ENCODE measurements at places on chromosomes 3 and 15. TPM values are rescaled to one million over a fixed set of nuclear protein-coding genes. Genes with fewer than 3 reads are reported as not detected.

- no peak for DNase-seq
Measured at GRCh38 chr15:63065262-63066221, 23.0 kb downstream of the TPM1 start.

- DNase-seq: no peak
Measured at GRCh38 chr3:67614195-67614594, 40.2 kb downstream of the SUCLG2 start.

- peak; percentile 66 for DNase-seq
Measured at GRCh38 chr15:52677593-52678467, 1.4 kb downstream of the ATOSA start.

DNA sequence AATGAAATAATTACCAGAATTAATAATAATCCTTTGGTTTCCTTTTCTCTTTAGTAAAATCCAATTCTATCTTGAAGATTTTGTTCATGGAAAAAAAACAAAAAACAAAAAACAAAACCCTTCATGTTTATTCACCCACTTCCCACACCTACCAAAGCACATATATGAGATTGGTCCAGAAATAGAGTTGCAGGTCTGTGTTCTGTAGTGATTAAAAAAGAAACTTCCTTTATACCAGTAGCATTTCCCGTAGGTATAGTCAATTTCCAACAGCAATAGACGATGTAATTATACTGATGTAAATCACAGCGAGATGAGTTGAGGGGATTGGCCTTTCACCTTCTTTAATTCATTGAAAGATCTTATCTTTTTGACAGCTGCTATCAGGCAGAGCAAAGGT is 194.6 kb downstream of the SOX2 start:
- DNase-seq: no peak

DNA sequence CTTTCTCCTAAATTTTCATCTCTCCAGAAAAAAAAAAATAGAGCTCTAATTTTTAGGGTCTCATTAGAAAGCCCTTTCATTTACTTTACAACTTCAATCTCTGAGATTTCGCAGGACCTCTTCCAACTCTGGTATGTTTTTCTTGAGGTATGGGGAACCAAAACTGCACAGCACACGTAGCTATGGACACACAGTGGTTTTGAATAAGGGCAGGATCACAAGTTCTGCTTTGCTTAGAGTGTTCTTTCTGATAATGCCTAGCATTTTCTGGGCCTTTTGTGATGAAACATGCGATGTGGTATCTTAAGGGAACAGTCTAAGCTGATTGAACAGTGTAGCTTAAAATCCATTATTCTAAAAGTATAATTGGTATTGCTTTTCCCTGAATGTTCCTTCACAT is 25.3 kb downstream of the ZNF592 start:
- no peak for DNase-seq

DNA sequence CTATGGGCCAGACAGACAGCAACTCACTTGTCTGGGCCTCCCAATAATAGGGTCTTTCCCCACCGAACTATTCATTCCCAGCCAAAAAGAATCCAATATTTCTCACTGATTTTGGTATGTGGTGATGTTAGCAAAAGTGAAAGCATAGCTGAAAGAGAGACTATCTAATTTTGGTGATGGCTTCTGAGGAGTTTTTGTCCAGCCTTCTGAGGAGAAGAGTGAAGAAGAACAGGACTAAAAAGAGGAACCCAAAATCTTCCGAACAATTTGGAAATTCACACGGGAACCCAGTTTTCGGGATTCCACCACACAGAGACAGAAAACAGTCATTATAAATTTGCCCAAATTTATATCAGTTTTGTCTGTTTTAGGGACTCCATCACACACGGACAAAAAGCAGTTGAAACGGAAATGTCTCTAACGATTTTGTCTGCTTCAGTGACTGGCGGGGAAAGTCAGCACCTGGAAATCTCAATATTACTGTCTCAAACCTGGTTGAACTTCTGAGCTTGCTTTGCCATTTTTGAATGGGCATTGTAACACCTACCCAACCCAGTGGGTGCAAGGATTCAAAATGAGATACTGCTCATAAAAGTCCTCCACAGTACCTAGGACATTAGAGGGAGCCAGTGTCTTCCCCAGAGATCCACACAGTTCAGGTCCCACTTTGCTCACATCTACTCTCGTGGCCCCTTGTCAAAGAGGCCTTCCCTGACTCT is 9.1 kb downstream of the CD80 start:
- DNase-seq: no peak

DNA sequence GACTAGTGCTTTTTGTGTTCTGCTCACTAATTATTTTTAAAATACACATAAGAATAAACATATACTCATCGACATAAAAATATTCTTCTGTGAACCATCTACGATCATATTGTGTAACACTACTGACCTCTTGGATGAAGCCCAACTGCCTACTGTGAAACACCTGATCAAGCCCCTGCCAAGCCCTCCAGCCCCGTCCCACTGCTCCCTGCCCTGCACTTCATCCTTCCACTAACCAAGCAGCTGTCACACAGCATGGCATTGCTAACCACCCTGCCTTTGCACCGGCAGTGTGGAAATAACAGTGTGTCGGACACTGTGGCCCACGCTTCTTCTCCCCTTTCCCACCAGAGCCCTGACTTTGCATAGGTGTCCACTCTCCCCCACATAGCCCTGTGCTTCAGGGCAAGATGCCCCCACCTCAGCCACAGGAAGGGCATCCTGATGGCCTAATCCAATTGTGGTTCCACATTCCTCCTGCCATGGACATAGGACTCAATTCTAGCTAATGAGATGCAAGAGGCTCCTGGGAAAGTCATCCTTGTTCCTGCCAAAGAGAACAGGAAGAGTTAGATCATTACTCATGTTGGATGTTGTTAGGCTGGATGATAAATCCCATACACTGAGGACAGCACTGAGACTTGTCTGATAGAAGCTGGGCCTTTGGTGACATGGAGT is 35.0 kb upstream of the ARID3B start:
- peak; percentile 40 for DNase-seq

DNA sequence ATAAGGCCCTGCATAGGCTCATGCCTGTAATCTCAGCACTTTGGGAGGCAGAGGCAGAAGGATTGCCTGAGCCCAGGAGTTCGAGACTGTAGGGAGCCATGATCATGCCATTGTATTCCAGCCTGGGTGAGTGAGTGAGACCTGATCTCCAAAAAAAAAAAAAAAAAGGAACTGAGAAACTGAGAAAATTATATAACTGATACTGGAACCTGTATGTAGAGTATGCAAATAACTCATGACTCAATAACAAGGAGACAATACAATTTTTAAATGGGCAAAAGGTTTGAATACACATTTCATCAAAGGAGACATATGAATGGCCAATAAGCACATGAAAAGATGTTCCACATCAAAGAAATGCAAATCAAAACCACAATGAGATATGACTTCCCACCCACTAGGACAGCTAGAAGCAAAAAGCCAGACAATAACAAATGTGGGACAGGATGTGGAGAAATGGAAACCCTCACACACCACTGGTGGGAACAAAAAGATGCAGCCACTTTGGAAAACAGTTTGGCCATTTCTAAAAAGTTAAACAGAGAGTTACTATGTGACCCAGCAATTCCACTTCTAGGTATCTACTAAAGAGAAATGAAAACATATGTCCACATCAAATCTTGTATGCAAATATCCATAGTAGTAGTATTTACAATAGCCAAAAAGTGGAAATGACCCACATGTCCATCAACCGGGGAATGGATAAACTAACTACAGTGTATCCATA is 70.7 kb downstream of the IQSEC1 start:
- DNase-seq: no peak

DNA sequence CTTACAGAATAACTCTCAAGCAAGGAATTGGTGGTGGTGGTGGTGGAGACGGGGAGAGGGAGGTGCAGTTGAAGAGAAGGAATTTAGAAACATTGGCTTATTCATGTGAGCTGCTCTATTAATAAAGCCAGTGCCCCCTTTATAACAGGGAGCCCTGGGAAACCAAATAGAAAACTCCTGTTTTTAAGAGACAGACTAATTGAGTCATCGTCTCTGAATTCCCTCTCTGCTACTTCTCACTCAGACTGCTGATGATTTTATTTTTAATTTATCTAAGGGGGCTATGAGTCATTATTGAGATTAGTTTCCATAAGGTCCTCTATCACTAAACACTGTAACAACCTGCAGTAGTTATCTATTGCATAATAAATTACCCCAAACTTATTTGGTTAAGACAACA is 145.9 kb upstream of the GALNT15 start:
- no peak for DNase-seq

DNA sequence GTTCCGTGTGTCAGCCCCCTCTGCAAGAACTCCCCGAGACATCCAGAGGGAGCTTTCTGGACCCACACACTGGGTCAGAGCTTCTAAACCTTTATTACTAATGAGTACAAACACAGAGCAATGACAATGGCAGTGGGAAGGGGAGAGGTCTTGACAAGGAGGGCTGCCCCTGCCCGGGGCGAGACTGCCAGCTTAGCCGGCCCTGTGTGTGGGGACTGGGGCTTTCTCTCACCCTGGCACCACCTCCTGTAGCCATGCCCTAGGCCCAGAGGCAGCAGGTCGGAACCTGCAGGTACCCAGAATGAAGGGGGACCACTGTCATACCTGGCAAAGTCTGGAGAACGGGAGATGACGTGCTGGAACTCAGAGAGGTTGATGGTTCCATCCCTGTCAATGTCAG is 3.1 kb downstream of the CIB1 start:
- DNase-seq: no peak

GRCh38 chr15:101014921-101015841 is 96.0 kb downstream of the LRRK1 start:
- DNase-seq: peak; percentile 52

- DNase-seq: no peak
Measured at GRCh38 chr3:20417388-20418108, 231.5 kb upstream of the SGO1 start.

DNA sequence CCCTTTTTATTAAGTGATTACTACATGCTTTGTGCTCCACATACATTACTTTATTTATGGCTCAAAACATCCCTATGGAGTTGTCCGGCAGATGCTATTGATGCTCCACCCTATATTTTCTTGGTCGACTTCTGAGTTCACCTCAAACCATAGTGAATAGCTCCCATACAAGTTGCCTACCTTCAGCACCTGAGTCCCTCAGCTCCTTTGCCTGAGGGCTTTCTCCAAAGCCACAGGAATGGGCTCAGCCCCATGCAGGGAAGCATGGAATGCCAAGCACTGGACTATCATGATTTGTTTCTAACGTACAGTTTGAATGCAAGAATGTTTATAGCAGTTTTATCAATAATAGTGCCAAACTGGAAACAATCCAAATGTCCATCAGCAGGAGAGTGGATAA is 124.8 kb upstream of the TNIK start:
- DNase-seq: peak; percentile 78

DNA sequence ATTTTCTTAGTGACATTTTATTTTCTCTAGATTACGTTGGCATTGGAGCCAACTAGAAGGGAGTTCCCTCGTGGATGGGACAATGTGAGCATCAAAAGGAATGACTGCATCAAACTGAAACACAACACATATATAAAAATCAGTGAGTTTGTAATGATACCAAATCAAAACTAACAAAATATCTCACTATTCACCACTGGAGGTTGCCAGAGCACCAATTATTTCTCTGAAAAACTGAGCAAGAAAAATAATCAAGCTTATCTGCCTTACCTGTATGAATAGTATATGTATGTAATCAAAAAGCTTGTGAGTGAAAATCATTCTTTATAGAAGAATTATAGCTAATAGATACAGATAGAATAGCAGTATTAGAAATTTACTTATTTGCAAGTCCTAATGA is 46.8 kb upstream of the OTOL1 start:
- DNase-seq: no peak

GRCh38 chr15:84863565-84864443 is 20.7 kb upstream of the SLC28A1 start:
- DNase-seq: no peak

GRCh38 chr3:102687851-102688555 is 253.2 kb downstream of the ZPLD1 start:
- DNase-seq: no peak

DNA sequence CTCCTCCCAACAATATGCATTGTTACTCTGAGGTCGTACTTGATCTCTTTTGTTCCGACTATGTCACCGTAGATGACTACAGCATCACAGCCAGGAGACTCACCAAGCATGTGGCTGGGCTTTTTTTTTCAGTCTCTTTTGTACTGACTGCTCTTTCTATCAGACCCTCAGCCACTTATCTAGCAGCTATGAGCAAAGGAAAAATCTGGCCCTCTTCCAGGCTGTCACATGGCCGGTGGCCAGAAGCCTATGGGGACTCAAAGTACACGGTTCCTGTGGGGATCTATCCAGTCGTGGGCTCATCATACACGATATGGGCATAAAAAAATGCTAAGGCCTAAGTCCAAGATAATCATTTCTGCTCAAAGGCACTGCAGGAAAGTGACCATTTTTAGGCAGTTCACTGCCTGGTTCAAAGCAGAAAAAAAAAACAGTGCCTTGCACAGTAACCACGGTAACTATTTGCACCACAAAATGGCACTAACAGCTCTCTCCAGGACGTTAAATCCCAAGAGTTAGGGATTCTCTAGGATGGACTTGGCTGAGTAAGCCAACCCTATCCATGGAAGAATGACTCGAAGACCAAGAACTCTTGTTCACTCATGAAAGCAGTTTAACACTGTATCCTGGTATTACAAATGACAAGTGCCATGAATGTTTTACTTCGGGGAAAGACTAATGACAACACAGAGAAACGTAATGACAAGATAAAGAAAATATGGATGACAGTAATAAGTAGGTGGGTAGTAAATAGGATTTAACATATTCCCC is 50.3 kb downstream of the SHQ1 start:
- DNase-seq: no peak

GRCh38 chr3:7733933-7734332 is 767.7 kb upstream of the LMCD1 start:
- DNase-seq: no peak

GRCh38 chr15:74954515-74954914 is 2.1 kb downstream of the RPP25 start:
- DNase-seq: no peak

GRCh38 chr15:29390051-29390450 is 120.4 kb upstream of the NSMCE3 start:
- no peak for DNase-seq

- DNase-seq: no peak
Measured at GRCh38 chr15:72968531-72968922, 83.7 kb upstream of the NEO1 start.

The RNF168 gene
- 14.8 TPM for total RNA-seq

The GABRR3 gene
- total RNA-seq: not detected

The CPNE9 gene
- not detected for total RNA-seq

The GLDN gene
- total RNA-seq: 0.33 TPM

The ITGA11 gene
- total RNA-seq: 0.67 TPM

The EFCC1 gene
- under 0.01 TPM for total RNA-seq

The ERC2 gene
- 1.3 TPM for total RNA-seq

The GOLGA8J gene
- not detected for total RNA-seq

The FAH gene
- 41.9 TPM for total RNA-seq

The GLCE gene
- total RNA-seq: 18.7 TPM

The FOXL2 gene
- total RNA-seq: 1.5 TPM

The CRYBG3 gene
- total RNA-seq: 14.0 TPM

The CATSPER2 gene
- 9.7 TPM for total RNA-seq

The ADAMTS7 gene
- 6.7 TPM for total RNA-seq

The ONECUT1 gene
- not detected for total RNA-seq

The C3orf49 gene
- not detected for total RNA-seq

The SHF gene
- 0.50 TPM for total RNA-seq
